ENCODE measurements at places on chromosomes 2 and 18. TPM values are rescaled to one million over a fixed set of nuclear protein-coding genes. Genes with fewer than 3 reads are reported as not detected.

AP1S3 gene
- total RNA-seq: 0.89 TPM

RESP18 gene
- not detected for total RNA-seq

DSG1 gene
- not detected for total RNA-seq

KCNS3 gene
- total RNA-seq: 0.25 TPM

CTAGE1 gene
- total RNA-seq: not detected

HOXD13 gene
- not detected for total RNA-seq

FAM237A gene
- total RNA-seq: not detected

RIT2 gene
- not detected for total RNA-seq

TACR1 gene
- total RNA-seq: not detected

CRYGC gene
- not detected for total RNA-seq

ADD2 gene
- total RNA-seq: 23.4 TPM

ALPP gene
- not detected for total RNA-seq

SERPINB12 gene
- total RNA-seq: not detected

PARD6G gene
- 34.7 TPM for total RNA-seq

LRRC30 gene
- total RNA-seq: not detected

RFX8 gene
- 0.13 TPM for total RNA-seq

C2orf15 gene
- 0.13 TPM for total RNA-seq

CAVIN2 gene
- 282 TPM for total RNA-seq

GKN1 gene
- total RNA-seq: not detected
